Fibroblast of skin of scalp (primary cell): ENCODE measurements at places on chromosomes 2 and 18.

DNA sequence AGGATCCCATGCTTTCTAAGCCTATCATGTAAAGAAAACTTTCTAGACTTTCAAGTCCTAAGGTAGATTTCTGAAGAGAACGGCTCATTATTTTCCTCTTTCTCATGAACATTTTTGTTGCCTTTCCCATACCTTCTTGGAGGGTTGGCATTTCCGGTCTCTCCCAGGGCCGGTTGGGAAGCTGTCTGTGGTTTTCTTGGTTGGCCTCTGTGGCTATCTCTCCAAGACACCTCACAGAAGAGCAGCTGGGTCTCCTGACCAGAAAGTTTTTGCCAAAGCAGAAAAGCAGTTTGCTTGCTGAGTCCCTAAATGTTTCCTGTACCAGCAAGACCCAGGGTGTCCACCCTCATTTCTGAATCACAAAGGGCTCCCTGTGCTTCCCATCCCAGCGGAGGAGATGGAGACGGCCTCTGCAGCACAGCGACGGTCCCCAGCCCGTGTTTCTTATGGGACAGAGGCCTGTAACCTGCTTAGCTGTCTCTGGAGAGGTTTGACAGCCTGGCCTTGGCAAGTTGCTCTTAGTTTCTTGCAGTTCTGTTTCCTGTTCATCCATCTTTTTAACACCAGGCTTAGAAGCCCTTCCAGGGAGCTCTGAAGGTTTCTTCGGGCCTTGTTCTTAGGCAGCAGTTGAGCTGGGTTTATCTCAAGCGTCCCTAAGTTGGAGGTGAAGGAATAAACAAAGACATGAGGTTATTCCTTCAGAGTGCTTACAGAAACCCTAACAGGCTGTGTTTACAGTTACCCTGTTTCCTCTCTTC is 39.8 kb downstream of the GREB1 start:
- peak; percentile 40 for DNase-seq

- no peak for DNase-seq
Observed at GRCh38 chr2:23530206-23530908, 145.4 kb downstream of the KLHL29 start.

DNA sequence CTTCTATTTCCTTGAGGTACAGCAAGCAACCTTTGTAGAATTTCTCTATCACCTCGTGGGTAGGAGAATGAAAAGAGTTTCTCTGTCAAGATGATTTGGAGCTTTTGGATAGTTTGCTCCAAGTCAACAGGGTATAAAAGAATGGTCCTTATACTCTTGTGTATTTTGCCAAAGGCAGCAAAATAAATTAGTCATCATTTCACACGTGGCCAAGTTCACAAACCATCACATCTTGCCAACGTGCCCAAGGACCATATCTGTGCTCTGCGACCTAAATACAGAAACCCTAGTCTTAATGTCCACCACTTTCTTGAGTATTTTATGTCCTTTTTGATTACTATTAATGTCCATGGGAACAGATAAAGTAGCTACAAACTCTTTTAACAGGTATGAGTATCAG is 262.9 kb downstream of the AFF3 start:
- no peak for DNase-seq

GRCh38 chr18:36610661-36611060 is 218.1 kb downstream of the TPGS2 start:
- no peak for DNase-seq

GRCh38 chr2:21779786-21780185 is 656.0 kb downstream of the TDRD15 start:
- DNase-seq = no peak

GRCh38 chr2:65896446-65896845 is 464.0 kb upstream of the SPRED2 start:
- no peak for DNase-seq

- DNase-seq = no peak
Observed at GRCh38 chr2:203155406-203155805, 83.4 kb upstream of the CYP20A1 start.

GRCh38 chr2:6224267-6224666 is 532.1 kb downstream of the SOX11 start:
- no peak for DNase-seq

GRCh38 chr2:226791056-226791486 is 8.5 kb downstream of the IRS1 start:
- peak; percentile 64 for DNase-seq

DNA sequence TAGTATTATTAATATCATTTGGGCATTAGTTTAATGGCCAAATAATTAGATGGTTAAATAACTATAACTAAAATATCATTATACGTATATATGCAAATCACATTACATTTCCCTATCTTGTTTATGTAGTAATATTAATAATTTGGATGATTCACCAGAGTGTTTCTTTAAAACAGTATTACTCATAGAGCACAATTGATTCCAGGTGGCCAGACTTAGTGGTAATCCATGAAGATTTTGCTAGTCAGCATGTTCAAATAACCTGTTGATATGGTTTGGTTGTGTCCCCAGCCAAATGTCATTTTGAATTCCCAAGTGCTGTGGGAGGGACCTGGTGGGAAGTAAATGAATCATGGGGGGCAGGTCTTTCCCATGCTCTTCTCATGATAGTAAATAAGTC is 782.3 kb downstream of the LRP1B start:
- DNase-seq = peak; percentile 35

GRCh38 chr2:23862716-23863426 is 64.1 kb downstream of the ATAD2B start:
- DNase-seq = no peak

DNA sequence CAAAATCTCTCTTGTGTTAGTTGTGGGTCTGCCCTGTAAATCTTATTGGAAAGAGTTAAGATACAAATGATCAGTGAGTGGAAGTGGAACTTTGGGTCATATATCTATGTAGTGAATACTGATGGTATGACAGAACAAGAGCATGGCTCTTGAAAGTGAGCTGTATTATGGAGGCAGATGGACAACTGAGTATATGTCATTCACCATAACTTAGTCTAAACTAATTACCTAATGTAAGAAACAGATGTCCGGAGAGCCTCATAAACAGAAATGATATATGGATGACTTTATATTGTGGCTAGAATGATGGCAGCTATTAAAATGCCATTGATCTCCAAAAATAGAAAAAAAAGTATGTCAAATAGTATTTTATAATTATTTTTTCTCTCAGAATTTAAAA is 72.4 kb downstream of the FASTKD2 start:
- DNase-seq = no peak

DNA sequence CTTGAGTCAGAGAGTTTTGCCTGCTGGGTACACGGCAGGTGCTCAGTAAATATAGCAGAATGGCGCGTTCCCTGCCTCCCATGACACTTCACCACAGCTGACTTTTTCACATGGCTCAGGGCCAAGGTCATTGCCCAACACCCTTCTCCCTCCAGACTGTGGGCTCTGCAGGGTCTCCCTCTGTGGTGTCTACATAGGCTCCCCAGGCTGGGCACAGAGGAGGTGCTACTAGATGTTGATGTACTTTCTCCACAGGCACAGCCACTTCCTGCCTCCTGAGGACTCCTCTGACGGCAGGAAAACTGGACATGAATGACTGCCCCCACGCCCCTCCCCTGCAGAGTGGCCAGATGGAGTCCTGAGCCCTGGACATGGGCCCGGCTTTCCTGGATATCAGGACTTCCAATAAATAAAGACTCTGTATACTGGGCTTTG is 4.2 kb downstream of the CHCHD5 start:
- DNase-seq = no peak

GRCh38 chr2:64700133-64700809 is 46.6 kb upstream of the SERTAD2 start:
- peak; percentile 29 for DNase-seq

DNA sequence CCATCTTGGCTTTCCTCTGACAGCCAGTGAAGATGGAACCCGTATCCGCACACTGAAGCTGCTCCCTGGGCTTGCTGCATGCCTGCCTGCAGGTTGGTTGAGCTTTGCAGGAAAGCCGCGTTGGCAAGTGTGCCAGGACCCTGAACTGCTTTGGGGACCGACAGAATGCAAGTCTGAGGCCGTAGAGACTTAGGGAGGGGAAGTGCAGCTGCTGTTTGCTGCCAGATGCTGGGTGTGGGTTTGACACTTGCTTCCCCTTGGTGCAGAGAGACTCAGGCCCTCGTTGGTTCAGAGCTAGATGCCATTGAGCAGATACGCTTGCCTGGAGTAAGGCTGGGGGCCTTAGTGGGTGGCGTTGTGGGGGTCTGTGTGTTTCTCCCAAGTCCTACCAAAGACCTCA is 13.1 kb upstream of the PHLPP1 start:
- DNase-seq = no peak

DNA sequence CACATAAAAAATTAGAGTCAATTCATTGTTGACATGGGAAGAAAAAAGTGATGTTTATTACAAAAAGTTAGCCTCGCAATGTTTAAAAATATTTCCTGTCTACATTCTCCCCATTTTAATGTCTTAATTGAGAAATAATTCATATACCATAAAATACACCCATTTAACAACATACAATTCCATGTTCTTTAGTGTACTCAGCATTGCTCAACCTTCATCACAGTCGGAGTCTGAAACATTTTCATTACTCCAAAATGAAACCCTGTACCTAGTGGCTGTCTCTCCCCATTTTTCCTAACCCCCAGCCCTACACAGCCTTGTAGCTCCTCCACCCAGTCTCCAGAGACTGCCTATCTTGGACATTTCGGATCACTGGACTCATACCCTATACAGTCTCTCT is 103.9 kb upstream of the CBLN2 start:
- no peak for DNase-seq

- no peak for DNase-seq
Observed at GRCh38 chr2:105781274-105781978, 36.7 kb downstream of the NCK2 start.

- no peak for DNase-seq
Observed at GRCh38 chr2:26924731-26925099, 45.7 kb upstream of the MAPRE3 start.

DNA sequence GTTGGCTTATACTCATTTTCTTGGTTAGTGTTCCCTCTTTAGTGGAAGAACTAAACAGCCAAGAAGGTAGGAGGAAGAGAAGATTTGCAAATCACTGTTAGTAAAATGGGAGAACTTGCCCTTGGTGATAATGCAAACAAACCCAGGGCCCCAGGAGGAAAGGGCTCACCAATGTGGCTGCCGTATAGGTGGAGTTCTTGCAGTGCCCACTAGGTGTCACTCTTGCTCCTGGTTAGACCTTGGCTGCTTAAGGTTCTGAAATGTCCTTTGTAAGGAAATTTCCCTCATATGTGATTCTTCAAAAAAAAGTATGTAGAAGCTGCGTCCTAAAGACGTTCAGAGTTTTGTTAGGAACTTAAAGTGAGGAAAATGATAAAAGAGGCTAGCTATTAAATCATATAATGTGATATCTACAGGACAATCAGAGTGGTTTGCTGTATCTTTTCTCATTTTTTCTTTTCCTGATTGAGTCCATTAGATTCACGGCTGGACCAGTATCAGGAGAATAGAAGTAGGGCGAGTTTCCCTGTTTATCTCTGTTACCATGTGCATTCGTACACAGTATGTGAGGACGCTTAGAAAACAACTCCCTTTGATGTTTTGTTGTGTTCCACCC is 48.6 kb downstream of the RPIA start:
- DNase-seq = peak; percentile 64

- DNase-seq = no peak
Observed at GRCh38 chr2:5698134-5698533, 6.0 kb downstream of the SOX11 start.

GRCh38 chr2:124328397-124328796 is 303.3 kb downstream of the CNTNAP5 start:
- no peak for DNase-seq

DNA sequence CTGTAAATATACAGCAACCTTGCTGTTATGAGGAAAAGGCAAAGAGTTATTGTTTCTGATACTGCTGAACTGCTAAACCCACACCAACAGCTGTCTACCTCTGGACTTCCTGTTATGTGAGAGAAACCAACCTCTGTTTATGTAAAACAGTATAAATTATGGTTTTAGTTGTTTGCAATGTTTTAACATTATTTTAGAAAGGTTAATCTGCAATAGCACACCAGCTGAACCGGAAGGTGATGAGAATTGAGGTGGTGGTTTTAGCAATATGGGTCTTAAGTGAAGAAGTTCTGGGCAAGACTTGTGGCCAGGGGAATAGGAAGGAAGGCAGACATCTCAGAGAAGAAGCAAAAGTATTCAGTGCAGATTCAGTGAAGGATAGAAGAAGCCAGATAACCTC is 237.8 kb downstream of the PLCL1 start:
- DNase-seq = no peak

DNA sequence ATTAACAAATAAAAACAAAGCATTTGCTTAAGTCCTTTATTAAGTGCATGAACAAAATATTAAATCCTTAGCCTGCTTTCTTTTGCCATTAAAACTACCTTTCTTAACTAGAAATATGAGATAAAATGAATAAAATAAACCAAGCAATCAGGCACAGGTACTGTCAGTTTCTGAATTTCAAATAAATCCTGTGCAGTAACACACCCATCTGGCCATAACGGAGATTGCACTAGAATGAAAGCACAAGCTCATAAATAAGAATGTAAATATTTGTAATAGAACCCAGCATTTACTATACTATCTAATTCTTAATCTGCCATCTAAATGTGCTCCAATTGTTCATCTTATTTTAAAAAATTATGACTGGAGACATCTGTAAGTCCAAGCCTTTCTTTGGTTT is 31.9 kb downstream of the PRKRA start:
- no peak for DNase-seq

DNA sequence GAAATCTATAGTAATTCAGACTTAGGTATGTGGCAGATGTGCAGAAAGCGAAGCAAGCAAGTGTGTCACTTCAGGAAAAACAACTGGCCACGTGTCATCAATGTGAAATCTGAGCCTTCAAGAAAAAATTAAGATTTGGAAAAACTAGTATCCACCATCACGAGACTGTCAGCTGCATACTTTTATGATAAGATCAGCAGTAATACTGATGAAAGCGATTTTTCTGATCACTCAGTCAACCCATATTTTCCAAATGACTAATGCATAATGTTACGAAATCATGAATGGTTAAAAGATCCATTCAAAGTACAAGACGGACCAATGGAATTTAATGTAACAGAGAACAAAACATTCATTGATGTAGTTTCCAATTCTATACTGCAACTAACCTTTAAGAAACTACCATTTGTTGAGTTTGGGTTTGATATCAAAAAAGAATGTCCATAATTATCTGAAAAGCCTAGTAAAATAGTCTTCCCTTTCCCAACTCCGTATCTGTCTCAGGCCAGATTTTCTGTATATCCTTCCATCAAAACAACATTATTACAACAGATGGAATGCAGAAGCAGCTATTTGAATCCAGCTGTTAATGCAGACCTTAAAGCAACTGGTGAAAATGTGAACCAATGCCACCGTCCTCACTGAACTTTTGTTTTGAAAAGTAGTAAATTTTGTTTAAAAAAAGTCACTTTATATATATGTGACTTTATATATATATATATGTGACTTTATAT is 17.0 kb upstream of the BCL2 start:
- DNase-seq = peak; percentile 93
